WERI-Rb-1 (cell line): ENCODE measurements at places on chromosomes 6 and 20.

DNA sequence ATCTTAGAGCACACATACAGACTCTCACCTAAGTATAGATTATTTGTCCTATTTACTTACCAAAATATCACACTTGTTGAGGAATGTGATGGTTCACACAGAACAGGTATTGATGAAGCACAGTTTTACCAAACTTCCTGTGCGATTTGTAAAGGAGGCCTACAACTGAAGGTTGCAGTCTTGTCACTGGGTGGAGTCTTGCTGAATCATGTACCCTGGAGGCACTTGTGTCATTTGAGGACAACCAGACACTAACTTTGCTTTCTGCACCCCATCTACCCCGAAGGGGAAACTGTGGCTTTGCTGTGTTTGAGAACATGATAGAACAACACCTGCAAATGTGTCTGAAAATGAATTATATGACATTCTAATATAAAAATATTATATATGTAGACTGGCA, 32.4 kb upstream of the HINT3 start:
- DNase-seq, result no peak

GRCh38 chr6:26267083-26267589, 97.9 kb upstream of the BTN3A2 start:
- no peak for DNase-seq

DNA sequence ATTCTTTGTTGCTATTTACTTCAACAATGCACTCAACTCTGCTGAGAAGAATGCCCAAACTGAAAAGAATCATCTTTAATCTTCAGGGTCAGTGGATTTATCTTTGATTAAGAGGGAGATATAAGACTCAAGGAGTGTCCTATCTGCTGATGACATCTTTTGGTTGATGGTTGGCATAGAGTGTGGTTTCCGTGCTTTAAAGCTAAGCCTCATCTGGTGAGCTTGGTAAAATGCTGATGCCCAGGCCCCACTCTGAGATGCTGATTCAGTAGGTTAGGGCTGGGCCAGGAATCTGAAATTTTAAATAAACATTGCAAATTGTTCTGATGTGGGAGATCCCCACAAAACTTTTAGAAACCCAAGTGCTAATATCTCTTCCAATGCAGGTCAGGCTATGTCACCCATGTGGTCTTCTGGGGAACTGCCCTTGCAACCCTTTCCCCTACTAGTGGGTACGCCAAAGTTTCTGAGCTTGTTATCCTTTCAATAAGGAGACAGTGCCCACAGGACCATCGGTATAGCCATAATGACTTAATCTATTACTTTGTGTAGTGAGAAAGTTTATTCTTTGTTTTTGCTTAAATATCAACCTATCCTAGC, 68.5 kb upstream of the ARMH2 start:
- no peak for DNase-seq

DNA sequence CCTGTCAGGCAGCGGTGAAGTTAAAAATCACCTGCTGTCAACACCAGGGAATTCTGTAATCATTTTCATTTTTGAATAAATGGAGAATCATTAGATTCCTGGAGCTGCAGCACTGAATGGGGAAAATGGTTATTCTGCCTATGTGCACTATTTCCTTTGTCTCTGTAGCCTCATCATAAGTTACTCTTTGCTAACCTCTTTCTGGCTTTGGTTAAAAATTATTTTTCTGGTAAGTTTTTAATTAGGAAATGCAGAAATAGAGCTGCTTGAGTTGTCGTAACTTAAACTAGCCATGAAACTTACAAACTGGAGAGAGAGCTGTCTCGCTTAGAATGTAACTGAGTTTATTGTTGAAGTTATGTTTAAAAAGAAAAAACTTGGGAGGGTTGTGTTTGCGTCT, 28.8 kb downstream of the ZFAND3 start:
- DNase-seq, result no peak

- no peak for DNase-seq
Observed at GRCh38 chr6:41347378-41348050, 12.1 kb downstream of the NCR2 start.

DNA sequence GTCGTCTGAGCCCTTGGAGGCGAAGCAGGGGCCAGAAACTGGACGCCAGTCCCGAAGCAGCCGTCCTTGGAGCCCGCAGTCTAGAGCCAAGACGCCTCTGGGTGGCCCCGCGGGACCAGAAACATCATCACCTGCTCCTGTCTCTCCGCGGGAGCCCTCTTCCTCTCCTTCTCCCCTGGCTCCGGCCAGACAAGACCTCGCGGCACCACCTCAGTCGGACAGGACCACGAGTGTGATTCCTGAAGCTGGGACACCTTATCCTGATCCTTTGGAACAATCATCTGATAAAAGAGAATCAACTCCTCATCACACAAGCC, 416 bp downstream of the RSPH4A start:
- DNase-seq, result no peak

DNA sequence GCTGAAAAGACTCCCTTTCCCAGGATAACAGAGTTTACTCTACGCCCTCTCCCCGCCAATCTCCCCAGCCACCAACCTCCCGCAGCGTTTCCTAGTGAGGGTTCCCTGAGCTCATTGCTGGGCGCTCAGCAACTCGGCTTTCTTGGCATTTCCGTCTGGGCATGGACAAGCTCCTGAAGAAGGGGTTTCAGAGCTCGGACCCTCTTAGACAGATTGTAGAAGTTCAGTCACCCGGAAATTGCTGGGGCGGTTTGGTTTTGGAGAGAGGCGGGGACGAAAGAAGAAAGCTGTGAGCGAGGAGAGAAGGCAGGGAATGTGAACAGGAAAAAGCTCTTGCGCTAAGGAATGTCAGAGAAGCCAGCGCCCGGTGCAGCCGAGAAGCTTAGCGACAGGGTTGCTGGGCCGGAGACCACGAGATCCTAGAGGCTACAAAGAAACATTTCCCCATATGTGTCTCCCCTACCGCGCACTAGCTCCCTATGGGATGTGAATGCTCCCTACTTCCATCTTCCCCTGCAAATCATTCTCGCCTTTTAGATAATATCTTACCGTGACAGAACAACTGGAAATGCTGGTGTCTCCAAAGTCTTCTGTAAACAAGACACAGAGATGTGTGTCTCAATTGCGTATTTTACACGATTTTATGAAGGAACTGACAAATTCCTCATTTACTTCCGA, 15.8 kb downstream of the POM121L2 start:
- DNase-seq, result no peak
